ENCODE measurements at places on chromosomes 12 and 14.
A peak's percentile ranks its signal among the peaks of the same experiment; 100 is the strongest.

DNA sequence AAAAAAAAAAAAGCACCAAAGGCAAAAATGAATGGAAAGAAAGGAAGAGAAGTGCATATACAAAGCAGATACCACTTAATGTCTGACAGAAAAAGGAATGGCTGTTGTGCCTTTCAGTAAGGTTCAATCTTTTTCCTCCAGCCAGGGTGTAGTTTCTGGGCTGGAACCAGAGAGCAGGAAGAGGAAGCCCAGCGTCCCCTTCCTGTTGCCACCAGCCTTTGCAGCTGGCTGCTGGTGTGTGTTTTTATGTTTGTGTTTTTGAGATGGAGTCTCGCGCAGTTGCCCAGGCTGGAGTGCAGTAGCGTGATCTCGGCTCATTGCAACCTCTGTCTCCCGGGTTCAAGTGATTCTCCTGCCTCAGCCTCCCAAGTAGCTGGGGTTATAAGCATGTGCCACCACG lies 64.6 kb upstream of the LTA4H start:
- DNase-seq = no peak

GRCh38 chr12:29569132-29569757 lies 71.8 kb upstream of the OVCH1 start:
- DNase-seq = no peak

DNA sequence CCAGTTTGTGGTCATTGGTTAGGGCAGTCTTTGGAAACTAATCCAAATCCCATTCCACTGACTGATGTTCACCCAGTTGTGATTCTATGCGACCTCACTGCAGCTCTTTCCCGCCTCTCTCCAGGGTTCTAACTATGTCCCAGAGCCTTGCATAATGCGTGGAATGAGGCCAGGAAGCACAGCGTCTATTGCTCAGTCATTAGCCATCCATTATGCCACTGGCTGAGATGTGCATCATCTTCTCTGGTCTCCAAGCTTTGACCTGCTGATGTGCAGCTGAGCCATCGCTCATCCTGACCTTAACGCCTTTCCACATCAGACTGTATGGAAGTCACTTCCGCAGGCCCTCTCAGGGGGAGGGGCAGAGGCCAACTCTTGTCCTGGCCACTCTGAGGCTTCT lies 115.4 kb upstream of the VRK1 start:
- no peak for DNase-seq

DNA sequence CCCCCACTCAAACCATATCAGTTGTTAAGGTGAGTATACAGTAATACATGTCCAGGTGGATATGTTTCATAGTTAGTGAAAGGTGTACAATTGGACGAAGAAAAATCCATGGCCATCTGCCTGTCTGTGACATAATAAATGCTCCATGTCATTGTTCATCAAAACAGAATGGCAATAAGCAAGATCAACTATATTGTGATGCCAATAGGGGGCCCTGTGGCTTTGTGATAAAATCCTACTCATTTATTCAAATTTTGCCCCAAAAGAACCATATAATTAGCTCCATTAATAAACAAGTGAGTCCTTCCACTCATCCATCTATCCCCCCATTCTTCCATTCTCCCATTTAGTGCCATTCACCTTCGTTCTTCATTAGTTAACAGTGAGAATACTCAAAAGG lies 102.0 kb downstream of the MGST1 start:
- no peak for DNase-seq

DNA sequence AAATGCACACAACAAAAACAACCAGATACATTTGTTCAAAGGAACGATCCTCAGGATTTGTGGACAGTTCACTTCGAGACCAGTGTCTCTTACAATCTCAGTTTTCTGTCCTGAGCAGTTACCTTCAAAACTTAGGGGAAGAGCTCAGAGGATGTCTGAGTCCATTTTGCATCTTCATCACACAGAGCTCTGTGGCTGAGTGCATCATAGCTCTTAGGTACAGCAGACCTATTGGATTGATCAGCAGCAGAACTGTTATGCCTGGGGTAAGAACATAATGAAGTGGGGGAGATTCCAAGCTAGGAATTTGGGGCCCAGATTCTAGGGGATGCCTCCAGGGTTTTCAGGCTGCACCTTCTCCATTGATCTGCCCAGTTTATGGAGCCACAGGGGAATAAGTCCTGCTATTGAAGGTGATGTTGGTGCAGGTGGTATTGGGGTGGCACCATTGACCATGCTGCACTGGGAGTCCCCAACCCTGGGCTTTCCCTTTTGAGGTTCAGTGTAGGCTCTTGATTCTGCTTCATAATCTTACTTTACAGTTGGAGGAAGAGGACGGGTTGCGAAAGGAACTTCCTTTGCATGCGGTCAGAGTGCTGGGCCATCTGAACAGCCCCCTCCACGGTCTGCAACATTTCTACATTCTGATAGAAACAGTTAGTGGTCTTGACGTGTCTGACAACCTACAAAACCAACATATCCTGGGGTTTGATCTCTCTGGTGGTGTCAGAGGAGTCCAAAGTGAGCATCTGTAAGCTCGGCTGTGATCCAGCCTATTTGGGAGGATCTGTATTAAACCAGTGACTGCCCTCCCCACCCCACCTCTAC lies 112.8 kb downstream of the CHST11 start:
- DNase-seq = no peak

DNA sequence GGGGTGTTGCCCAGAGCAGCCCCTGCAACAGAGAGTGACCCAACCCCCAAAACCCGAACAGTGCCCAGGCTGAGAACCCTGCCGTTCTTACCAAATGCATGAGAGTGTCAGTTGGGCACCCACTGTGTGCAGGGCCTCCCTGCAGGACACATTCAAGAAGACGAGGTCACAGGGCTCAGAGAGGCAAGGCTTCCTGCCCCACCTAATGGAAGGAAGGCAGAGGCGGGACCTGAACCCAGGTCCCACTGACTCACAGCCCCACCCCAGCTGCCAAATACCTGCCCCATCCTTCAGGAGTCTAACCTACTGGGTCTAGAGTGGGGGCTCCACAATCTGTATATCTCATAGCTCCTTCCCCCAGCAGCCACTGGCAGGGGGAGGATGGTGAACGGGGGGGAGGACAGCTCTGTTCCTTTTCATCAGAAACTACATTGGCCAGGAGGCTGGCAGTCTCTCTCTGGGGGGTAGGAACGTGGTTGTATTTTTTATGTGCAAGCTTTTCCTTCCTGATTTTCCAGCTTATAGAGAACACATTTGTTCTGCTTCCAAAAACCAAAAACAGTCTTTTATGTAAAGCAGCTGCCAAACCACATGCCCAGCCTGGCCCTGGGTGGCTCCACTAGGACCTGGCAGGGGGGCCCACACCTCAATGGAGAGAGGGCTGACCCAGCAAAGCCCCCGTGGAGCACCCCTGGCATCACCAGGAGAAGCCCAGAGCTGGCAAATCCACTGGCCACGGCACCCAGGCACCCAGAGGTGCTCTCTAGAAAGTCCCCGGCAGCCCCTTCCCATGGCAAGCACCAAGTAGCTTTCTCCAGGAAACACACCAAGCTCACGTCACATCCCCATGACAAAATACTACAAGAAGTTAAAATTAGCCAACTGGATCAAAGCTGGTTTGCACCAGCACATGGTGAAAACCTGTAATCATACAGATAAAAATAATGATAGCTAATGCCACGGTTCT lies 17.0 kb downstream of the NCOR2 start:
- peak; percentile 47 for DNase-seq

DNA sequence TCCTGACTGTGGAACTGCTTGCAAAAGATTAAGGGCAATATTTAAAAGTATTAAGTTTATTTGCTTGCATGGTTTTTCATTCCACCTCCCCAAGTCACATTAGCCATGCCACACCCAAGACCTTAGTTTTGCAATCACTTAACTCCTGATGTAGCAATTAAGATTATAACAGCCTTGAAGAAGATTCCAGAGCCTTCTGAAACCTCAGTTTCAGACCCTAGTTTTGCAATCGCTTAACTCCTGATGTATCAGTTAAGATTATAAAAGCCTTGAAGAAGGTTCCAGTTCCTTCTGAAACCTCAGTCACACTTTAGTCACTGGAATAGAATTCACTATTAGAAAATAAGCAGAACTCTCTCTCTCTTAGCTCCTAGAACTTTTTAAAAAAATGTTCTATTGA lies 42.7 kb upstream of the DCN start:
- DNase-seq = peak; percentile 91

GRCh38 chr12:113230315-113231234 lies 9.3 kb downstream of the TPCN1 start:
- no peak for DNase-seq

DNA sequence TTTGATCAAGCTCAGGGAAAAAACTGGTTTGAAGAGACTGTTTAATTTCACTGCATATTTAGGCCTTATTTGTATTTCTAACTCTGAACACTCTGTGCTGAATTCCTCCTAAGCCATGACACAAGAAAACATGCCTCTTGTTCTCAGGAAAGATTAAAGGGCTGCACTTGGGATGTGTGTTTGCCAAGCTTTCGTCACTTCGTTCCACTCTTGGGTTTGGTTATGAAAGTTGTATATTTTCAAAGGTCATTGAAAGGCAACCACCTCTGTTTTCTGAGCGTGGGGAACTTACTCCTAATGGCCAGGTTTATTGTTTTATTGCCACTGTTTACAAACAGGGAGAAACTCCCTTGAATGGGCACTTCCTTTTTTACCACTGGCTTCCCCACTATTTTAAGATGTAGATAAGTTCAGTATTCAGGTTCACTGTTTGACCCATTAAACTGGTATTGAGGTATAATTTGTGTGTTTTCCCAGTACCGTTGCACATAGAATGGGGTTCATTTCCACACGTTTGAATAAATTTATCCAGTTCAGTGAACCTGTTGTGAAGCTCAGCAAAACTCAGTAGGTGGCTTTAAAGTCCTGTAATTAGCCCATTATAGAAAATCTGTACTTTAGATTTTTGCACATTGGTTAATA lies 65.3 kb downstream of the NKX2-1 start:
- peak; percentile 11 for DNase-seq

GRCh38 chr12:87430444-87430843 lies 598.8 kb downstream of the C12orf50 start:
- no peak for DNase-seq

GRCh38 chr14:90204516-90204915 lies 51.8 kb upstream of the PSMC1 start:
- DNase-seq = no peak

- DNase-seq = no peak
Observed at GRCh38 chr14:105710119-105711043, 184.0 kb downstream of the TMEM121 start.

GRCh38 chr14:101761881-101762529 lies 496 bp downstream of the PPP2R5C start:
- peak; percentile 45 for DNase-seq

DNA sequence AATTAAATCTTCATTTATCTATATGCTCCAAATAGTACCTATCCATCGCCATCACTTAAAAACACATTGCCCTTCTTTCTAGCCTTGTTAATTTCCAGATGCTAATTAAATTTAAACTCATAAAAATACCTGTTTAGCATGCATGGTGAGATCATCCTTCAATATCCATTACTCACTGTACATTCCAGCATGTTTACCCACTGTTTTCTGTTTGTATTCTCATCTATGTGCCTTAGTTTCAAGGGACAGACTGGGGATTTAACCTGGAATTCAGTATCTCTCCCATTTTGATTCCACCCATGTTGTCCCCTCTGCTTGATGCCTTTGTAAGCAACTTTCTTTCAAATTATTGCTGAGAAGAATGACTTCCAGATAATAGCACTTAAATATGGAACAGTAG lies 208.0 kb downstream of the SPTSSA start:
- no peak for DNase-seq

DNA sequence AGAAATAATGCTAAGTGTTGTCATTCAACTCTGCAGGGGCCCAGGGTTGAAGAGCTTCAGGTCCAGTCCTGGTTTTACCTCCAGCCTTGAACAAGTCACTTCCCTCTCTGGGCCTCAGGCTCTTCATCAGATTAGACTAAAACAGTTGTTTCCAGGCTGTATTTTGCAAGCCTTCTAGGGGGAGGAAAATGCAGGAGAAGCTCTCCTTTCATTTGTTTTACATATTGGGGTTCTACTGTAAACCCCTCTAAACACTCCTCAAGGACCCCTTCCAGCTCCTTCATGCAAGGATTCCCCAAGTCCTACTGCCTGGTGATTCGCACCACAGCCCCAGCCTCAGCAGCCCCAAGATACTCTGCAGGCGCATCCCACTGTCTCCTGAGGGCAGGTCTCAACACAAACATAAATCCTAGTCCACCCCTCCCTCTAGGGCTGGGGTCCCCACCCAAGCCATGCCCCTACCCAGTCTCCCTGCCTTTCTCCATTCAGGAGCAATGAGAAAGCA lies 2.7 kb downstream of the SDR9C7 start:
- peak; percentile 79 for DNase-seq

DNA sequence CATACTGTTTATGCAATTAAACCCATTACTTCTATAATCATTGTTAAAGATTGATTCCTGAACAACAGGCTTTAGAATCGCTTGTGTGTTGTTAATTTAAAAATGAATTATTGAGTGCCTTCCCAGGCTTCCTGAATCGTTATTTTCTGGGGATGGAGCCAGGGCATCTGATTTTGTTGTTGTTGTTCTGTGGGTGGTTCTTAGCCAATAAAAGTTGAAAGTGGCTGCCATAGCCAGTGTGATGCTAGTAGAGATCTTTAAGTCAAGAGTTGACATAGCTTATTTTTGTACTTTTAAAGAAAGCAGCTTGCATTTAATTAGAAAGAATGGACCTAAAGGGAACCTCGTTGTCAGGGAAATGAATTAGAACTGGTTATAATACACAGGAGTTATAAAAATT lies 6.4 kb downstream of the GOLGA5 start:
- DNase-seq = no peak

DNA sequence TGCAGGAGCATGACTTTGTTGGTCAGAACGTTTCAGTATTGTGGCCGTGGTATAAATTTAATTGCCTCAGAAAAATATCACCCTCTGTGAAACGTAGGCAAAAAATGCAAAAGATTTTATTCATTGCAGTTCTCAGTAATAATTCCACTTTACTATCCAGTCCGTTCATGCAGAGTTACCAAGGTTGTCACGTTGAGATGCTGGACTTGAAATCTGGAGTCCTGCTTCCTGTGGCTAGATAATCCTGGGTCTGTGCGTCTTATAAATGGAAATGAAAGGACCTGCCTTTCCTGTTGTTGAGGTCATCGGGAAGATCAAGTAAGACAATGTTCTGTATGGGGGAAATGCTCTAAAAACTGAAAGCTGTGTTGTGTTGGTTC lies 1.3 kb upstream of the AVPR1A start:
- DNase-seq = no peak

DNA sequence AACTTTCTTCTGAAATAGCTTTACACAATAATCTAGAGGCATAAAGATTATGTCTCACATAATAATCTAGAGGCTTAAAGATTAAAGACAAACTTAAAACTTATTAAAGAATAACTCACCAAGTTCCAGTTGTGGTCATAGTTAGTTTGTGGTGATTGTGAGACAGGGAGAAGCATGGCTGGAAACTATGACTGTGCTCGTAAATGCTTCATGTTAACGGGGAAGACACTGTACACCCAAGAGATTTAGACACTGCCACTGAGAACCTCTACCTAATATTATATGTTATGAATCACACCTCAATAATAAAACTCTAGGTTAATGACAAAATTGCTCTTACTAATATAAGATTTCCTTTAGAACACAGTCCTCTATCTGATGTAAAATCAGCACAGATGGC lies 541.6 kb downstream of the TMEM121 start:
- no peak for DNase-seq
